Smooth muscle cell of the pulmonary artery (primary cell): ENCODE measurements at places on chromosomes 5 and 9. TPM values are rescaled to one million over a fixed set of nuclear protein-coding genes. Genes with fewer than 3 reads are reported as not detected.

Gene C9orf153
- 0.98 and 0.99 TPM in 2 replicates for total RNA-seq

Gene SIL1
- total RNA-seq, result 104 and 120 TPM in 2 replicates

Gene IDNK
- 4.0 and 4.1 TPM in 2 replicates for total RNA-seq

Gene SFXN1
- total RNA-seq, result 175 and 177 TPM in 2 replicates

Gene ENTREP1
- 0.26 and 0.33 TPM in 2 replicates for total RNA-seq

Gene MYOZ3
- 2.3 and 3.3 TPM in 2 replicates for total RNA-seq

Gene GARIN3
- not detected in 2 replicates for total RNA-seq

Gene IRF1
- total RNA-seq, result 16.1 and 17.7 TPM in 2 replicates

Gene PCDHGB3
- 7.8 and 8.1 TPM in 2 replicates for total RNA-seq

Gene C7
- 1.5 and 36.9 TPM in 2 replicates for total RNA-seq

Gene FBN2
- total RNA-seq, result 59.1 and 146 TPM in 2 replicates

Gene NUTM2G
- not detected in 2 replicates for total RNA-seq
